Hematopoietic multipotent progenitor cell treated with erythropoietin and hydrocortisone succinate and interleukin-3 and kit ligand, for 6 days (in vitro differentiated cells): ENCODE measurements at places on chromosomes 1 and 21.

DNA sequence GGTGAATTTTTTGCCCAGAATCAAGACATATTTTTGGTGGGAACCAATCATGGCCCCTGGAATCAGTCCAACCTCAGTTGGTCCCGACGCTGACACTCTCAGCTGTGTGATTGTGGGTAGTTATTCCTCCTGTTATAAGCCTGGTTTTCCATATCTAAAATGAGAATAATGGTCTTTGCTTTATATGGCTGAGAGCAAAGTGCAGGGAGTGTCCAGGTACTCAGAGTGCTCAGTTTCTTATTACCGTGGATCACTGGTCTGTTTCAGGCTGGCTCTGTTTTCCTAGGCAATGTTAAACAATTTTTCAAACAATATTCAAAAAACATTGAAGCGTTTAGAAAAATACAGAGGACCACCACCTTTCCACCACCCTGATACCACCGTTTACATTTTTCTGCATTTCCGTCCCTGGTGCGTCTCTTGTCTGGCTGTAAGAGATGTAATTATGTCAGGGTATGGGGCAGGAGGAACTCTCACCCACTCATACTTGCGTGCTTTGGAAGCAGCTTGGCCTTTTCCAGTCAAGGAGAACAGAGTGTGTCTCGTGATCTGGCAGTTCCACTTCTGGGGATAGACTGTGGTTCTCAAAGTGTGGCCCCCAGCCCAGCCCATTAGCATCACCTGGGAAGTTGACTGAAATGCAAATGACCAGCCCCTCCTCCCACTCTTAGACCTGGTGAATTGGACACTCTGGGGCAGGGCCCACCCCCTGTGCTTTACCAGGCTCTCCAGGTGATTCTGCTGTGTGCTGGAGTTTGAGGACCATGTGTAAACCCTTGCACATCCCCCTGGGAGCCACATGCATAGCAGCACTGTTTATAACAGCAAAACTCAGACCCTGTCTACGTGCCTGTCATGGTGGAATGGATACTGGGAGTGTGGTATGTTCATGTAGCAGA lies 6.8 kb downstream of the MX1 start:
- DNase-seq, result no peak

GRCh38 chr1:86757272-86757984 lies 53.1 kb downstream of the SH3GLB1 start:
- DNase-seq, result peak; percentile 53

GRCh38 chr1:16614361-16615252 lies 1.2 kb upstream of the NBPF1 start:
- DNase-seq, result peak; percentile 35

GRCh38 chr1:35481229-35481628 lies 76.0 kb downstream of the KIAA0319L start:
- no peak for DNase-seq

GRCh38 chr21:31659536-31660258 lies at the start of gene SOD1:
Gene SOD1 (plus strand): TSS chr21:31659693. CDS start chr21:31659770, 77 bp downstream.
- DNase-seq, result peak; percentile 96

- DNase-seq, result peak; percentile 3
These were observed 682.6 kb downstream of the RWDD3 start for GRCh38 chr1:95916616-95917015.
